Activated naive CD8-positive, alpha-beta T cell treated with anti-CD3 and anti-CD28 coated beads, Interleukin-2, amount 10 ng/mL, durations not matched to agents 7 days and 5 days (primary cell): ENCODE measurements at places on chromosomes 12 and 14. TPM values are rescaled to one million over a fixed set of nuclear protein-coding genes. Genes with fewer than 3 reads are reported as not detected.

AMDHD1 gene
- 1.3 TPM for total RNA-seq

MTRFR gene
- 41.2 TPM for total RNA-seq

NUMB gene
- total RNA-seq, result 50.3 TPM

CBLN3 gene
- 3.2 TPM for total RNA-seq

SLC8A3 gene
- 0.11 TPM for total RNA-seq

ABCB9 gene
- total RNA-seq, result 7.0 TPM

KLHDC1 gene
- total RNA-seq, result 5.6 TPM

KRT6A gene
- not detected for total RNA-seq

KLRF2 gene
- total RNA-seq, result 0.58 TPM

ARHGAP5 gene
- 49.4 TPM for total RNA-seq

VWF gene
- total RNA-seq, result 0.23 TPM

ANKS1B gene
- not detected for total RNA-seq

PCBP2 gene
- 824 TPM for total RNA-seq

EML5 gene
- 2.2 TPM for total RNA-seq

SIX6 gene
- total RNA-seq, result not detected

SPRYD3 gene
- 34.4 TPM for total RNA-seq

TAS2R46 gene
- total RNA-seq, result 1.2 TPM

ERP27 gene
- total RNA-seq, result 10.1 TPM

SALL2 gene
- total RNA-seq, result 4.4 TPM

SLCO1B1 gene
- total RNA-seq, result not detected

CLEC9A gene
- not detected for total RNA-seq

KCNC2 gene
- not detected for total RNA-seq

KRT81 gene
- not detected for total RNA-seq

AQP2 gene
- total RNA-seq, result not detected

CARMIL3 gene
- total RNA-seq, result 0.91 TPM
